ENCODE measurements at places on chromosomes 6 and 20.

GRCh38 chr6:138724015-138724414 lies 49.6 kb upstream of the CCDC28A start:
- no peak for DNase-seq

- no peak for DNase-seq
These were observed 84.6 kb upstream of the EZR start for GRCh38 chr6:158903801-158904200.

DNA sequence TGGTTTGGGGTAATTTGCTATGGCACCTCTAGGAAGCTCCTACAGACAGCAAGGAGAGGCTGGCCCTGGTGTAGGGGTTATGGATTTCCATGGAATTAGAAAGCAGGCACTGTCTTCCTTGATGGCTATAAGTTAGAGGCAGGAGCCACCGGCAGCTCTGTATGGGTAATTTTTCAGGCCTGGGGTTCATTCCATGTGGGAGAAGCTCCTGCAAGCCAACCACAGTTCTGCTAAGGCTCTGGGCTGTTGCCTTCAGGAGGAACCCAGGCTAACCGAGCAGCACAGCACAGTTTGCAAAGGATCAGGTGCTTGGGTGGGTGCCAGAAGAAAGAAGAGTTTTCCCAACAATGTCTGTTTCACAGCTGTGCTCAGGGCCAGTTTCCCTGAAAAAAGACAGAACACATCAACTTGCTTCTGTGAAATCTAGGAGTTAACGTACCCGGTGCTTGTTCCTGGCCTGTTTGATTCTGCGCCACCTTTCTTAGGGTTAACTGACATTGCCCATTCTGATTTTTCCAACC lies 162.8 kb upstream of the MYLIP start:
- no peak for DNase-seq

GRCh38 chr6:96522465-96523009 lies 931 bp downstream of the UFL1 start:
- DNase-seq = no peak

DNA sequence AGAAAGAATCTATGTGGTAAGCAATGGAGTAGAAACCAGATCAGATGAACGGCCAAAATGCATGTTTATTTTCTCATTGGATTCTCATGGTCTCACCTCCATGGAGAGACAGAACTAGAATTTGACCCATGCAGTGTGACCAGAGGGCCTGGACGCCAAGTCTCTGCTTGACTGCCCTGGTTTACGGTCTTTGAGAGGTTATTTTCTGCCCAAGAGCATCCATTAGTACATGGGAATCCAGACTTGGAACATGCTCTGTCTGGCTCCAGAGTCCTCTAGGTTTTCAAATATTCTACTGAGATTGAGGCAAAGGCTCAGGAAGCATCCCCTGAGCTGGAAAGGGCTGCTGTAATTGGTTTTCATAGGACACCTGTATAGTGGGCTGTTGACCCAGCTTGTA lies 45.5 kb upstream of the UST start:
- DNase-seq = no peak

DNA sequence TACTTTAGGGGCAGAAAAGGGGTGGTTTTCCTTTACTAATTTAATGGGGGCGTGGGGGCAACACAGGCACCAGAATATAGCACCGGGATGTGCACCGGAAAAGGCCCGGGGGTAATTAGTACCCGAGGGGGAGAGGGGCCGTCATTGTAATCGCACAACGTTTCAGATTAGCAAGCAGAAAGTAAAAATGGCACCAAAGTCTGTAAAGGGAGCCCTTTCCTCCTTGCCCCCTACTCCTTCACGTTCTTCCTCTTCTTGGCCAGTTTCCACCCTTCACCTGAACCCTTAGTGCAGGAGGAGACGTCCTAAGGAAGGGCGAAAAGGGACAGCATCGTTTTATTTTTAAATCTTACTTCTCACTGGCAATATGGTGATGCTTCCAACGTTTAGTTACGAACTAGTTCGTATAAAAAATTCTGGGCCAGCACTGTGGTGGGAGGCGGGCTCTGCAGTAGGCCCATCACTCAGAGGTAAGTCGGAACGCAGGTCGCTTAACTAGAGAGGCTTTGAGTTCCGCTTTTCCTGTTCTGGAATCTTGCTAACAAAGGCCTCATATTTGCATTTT lies 742 bp upstream of the CEP85L start:
- no peak for DNase-seq

DNA sequence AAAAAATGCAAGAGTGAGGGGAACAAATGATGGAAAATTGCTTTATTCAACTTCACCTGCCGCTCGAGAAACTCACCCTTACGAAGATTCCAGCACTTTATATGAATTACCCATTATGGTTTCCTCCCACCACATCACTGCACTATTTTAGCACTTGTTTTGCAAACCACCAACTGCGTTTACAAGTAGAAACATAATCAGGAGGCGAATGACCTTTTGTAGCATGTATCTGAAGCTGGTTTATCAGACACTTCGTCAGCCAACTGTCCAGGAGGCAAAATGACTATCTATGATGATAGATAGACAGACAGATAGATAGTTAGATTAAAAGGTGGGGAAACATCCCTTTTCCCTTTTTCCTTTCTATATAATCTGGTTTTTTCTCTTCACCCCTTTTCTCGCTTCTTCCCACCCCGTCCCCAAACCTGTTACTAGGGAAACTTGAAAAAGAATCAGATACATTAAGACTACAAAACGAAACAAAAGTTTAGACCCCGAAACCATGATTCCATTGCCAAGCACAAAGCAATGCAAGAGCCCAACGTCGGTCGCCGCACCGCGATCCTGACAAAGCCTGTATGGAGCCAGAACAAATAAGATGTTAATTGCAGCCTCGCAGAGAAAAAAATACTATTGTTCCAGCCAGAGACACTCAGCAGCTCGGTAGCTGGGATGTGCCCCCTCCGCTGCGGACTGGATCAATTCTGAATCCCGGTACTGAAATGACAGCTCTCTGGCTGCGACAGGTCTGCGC lies 933 bp upstream of the ADGRB3 start:
- no peak for DNase-seq

GRCh38 chr20:57655809-57656155 lies 35.6 kb upstream of the ZBP1 start:
- no peak for DNase-seq

DNA sequence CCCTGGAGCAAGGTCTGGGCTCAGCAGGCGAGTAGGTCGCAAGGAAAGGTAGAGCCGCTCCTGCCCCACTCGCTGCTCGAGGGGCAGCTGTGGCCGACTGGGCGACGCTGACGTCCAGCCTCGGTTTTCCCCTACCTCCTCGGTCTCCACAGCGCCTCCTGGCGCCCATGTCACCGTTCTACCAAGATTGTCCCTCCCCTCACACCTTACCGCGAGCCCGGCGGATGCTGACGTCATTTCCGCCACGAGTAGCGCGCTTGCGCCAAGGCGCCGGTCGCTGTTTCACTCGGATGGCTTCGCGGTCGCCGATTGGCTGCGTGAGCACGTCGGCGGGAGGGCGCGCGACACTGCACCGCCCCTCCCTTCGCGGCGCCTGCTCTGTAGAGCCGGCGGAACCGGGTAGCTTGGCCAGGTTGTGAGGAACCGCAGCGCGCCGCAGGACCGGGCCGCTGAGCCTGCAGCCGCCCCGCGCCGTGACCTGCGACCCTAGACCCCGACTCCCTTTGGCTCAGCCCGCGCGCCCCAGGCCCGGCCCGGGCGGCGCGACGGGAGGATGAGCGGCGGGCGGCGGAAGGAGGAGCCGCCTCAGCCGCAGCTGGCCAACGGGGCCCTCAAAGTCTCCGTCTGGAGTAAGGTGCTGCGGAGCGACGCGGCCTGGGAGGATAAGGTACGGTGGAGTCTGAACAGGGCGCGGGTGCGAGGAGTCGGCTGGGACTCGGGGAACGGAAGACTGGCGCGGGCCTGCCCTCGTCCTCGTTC lies at the start of gene RAB5IF:
Gene RAB5IF, plus strand, starts transcription at position 381 of the 759 bp plus-strand sequence. Its CDS starts 173 bp downstream, at position 554.
- peak; percentile 97 for DNase-seq

DNA sequence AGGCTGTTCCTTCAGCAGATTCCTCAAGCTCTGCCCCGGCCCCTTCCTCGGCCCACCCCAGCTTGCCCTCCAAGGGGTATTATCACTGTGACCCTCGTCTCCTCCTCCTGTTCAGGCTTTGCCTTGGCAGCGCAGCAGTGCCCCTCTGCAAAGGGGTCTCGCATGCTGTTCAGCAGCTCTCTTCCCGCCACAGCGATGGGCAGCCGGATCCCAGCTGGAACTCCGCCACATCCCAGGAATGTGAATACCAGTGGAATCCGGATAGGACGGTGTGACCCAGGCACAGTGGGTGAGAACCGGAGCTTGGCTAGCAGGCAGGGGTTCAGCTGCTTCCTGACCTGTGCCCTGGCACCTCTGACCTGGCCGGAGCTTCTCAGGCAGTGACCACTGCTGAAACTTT lies 52.9 kb downstream of the RNASET2 start:
- DNase-seq = no peak

DNA sequence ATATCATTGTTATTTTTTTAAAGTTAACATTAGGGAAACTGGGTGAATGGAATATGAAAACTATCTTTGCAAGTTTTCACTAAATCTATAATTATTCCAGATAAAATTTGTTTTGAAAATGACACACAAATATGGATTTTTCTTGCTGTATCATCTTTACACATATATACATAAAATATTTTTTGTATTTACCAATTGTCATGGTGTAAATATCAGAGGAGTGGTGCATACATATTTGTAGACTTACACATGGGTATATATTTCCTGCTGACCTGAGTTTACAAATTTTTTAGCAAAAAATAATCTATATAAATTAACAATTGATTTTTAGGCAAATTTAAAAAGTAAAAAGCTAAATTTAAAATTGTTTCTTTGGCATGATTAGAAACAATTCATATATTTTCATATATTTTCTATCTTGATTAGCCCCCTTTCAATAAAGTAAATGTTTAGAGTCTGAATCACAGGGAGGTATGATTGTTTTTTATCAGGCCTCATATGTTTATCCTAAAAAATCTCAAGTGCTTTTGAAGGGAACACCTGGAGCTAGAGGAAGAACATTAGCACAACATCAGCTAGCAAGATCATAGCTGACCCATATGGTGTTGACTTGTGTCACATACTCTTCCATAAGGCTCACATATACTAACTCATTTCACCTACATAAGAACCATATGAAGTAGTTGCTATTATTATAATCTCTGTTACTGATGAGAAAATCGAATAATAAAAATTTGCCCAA lies 671.8 kb upstream of the GJE1 start:
- no peak for DNase-seq

- DNase-seq = no peak
These were observed 12.9 kb downstream of the PPP1R16B start for GRCh38 chr20:38818113-38819065.

GRCh38 chr6:164870164-164870563 lies 439.2 kb downstream of the C6orf118 start:
- no peak for DNase-seq

DNA sequence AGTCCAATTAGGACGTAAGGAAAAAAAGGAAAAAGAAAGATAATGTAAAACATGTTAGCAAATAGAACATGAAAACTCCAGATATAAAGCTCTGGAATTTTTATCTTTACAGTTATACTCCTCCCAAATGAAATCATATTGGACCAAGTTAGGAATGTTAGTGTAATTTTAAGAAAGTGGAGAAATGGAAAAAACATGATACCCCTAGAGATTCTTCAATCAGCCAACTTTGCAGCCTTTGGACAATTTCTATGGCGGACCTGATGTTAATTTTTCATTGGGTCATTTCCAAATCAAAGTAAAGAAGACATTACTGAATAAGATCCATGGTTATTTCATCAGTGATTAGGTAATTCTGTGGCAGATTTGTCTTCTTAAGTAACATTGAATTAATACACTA lies 748.7 kb downstream of the RFPL4B start:
- no peak for DNase-seq

DNA sequence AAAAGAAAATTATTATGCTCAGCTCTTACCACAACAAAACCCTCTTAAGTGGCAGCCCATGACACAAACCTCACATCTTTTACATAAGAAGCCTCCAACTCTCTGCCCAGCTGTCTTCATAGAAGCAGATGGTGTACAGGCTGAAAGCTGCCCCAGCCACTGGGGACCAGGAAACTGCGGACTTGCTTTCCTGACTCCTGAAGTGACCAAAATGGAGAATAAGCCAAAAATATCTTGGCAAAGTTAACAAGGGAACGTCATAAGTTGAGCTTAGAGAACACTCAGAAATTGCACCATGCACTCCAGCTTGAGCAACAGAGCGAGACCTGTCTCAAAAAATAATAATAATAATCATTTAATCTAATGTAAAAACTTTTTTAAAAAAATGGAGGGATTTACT lies 160.3 kb upstream of the CDYL start:
- DNase-seq = no peak

DNA sequence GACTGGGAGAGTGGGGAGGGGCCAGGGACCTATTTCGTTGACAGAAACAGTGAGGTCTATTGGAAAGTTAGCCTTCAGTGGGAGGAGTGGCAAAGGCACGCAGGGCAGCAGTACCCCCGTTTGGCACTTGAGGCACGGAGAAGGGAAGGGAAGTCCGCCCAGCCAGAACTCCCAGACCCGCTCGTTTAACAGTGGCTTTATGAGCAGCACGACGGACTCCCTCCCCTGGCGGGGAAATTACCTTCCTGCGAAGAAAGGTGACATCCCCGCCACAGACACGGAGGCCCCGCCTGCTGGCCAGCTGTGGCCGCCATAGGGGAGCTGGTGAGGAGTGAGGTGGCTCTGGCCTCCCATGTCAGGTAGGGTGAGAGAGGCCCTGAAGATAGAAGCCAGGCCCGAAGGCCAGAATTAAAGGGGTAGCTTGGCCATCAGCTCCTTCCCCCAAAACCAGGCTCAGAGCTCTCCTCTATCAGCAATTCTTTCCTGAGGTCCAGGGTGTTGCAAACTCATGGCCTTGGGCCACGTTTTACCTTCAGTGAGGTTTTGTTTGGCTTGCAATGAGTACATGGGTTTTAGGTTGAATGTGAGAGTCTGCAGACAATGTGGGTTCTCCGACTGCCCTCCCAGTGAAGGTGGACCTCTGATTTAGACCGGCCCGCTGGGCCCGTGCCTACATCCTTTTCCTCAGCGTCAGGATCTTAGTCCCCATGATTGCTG lies 123.7 kb downstream of the MRPL14 start:
- no peak for DNase-seq

GRCh38 chr6:17017416-17017815 lies 84.4 kb upstream of the STMND1 start:
- DNase-seq = no peak

DNA sequence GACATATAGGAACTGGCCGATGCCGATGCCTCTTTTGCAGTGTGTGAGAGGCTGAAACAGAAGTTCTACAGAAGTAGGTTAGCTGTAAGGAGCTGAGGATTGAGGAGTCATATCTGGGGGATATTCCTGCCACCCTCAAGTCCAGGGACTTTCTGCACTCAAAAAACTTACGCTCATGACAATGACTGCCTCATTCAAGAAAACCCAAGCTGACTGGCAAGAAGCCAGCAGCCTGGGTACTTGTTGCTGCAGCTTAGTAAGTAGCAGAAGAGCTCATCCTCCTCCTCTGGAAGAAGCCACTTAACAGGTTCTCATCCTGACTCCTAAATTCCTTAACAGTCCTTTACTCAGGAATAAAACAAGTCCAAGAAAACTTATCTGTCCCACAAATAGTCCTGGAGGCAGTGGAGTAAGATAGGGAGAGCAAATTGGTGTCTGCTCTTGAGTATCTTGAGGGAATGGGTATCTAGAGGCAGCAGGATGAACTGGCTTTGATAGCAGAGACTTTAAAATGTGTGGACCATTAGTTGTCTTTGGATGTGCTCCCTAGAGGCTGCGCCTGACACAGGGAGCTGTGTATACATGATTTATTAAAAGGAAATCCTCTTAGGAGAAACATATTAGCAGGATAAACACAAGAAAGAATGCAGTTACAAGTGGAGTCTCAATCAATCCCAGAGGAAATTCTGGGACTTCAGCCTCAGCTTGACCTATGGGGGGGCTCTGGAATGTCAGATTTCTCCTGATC lies 7.4 kb downstream of the CALHM5 start:
- no peak for DNase-seq
